HCT116 (cell line): ENCODE measurements at places on chromosomes 2 and 18. TPM values are rescaled to one million over a fixed set of nuclear protein-coding genes. Genes with fewer than 3 reads are reported as not detected.

Gene PLGLB2
- 0.91 TPM for total RNA-seq

DNA sequence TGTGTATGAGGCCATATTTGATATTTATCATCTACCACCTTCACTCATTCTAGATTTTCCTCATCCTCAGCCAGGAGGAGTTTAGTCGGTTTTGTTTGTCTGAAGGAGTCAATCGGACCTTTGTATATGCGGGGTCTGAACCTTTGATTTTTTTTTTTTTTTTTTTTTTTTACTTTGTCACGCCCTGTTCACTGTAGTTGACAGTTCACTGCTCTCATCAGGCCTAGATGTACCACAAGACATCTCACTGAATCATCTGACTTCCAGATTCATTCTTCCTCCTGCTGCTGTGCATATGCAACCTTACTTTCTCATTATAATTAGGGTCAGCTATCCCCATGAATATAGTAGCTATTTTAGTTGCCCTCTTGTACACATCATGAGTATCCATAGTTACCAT lies 133.2 kb downstream of the ARHGAP15 start:
- DNase-seq, result no peak

Gene NDUFB3
- 94.6 TPM for total RNA-seq

Gene INHA
- not detected for total RNA-seq

DNA sequence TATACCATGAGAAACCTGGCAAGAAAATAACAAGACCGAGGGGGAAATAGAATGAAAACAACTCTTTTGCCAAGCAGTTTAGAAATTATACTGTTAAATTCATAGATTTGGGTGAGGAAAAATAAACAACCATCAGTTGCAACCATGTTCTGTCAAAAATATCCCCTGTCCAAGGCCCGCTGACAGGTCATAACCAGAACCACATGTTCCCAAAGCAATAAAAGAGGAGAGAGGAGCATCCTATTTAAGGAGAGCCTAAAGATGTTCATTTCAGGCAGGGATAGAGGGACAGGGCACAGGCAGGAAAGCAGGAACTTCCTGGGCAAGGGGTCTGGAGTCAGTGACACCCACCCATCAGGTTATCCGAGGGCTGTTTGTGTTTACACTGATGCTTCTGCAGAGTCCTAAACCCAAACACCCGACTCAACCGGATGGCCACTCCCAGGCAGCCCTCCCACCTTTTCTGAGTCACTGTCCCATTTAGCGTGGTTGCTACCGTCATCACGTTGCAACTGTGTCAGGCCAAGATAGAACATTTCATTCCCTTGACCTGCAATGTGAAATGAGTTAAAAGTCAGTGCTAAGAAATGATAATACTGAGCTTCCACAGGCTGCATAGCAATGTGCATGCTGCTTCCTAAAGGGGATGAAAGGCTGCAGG lies 468.3 kb upstream of the RAB12 start:
- DNase-seq, result no peak

Gene IGFBP5
- total RNA-seq, result 3.9 TPM

- no peak for DNase-seq
Measured at GRCh38 chr2:29004755-29005154, 23.7 kb downstream of the TOGARAM2 start.

DNA sequence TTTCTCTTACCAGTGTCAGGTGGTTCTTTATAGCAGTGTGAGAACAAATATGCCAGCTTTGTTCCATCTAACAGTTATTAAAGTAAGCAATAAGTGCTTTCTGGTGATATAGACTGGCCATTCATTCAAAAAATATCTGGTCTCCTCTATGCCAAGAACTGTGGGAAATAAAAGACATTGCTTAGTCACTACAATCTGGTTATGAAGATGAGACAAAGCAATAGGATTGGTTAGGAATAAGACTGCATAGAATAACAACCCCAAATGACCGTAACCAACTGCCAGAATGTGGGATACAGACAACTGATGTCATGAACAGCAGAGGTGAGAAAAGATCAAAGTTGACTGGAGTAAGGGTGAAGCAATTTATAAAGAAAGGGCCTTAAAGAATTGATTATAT lies 83.8 kb downstream of the MBD2 start:
- no peak for DNase-seq

DNA sequence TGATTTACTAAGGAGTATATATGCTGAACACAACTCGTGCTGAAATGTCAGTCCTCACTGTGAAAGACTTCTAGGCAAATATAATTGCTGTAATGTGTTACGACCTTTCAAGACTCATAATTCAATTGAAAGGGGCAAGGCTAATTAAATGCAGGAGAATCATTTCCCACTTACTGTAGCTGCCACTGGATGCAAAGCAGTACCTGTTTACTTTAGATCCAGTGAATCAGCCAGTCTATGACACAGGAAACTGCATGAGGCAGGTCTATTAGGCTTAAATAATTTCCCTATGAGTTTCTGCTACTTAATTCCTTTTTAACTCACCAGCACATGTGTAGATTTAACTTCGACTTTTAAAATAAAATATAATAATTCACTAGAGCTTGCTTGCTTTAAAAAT lies 125.6 kb downstream of the CTNNA2 start:
- no peak for DNase-seq

Gene SCN2A
- 0.25 TPM for total RNA-seq

- DNase-seq, result no peak
Measured at GRCh38 chr18:12393998-12394397, 13.7 kb upstream of the PRELID3A start.

Gene DAW1
- total RNA-seq, result 0.20 TPM

Gene MAP3K19
- not detected for total RNA-seq

GRCh38 chr2:215773728-215774127 lies 239.6 kb downstream of the MREG start:
- no peak for DNase-seq

GRCh38 chr2:98376996-98377395 lies 30.7 kb downstream of the CNGA3 start:
- DNase-seq, result no peak

Gene STPG4
- total RNA-seq, result 10.6 TPM

Gene KIF1A
- total RNA-seq, result 0.27 TPM

- peak; percentile 45 for DNase-seq
Measured at GRCh38 chr2:177187631-177188312, 24.8 kb upstream of the HNRNPA3 start.

Gene ZBTB7C
- 0.37 TPM for total RNA-seq

- DNase-seq, result no peak
Measured at GRCh38 chr2:191970867-191971266, 124.0 kb upstream of the CAVIN2 start.

Gene VPS54
- total RNA-seq, result 12.4 TPM

GRCh38 chr2:71615767-71616730 lies 162.7 kb downstream of the DYSF start:
- DNase-seq, result no peak

DNA sequence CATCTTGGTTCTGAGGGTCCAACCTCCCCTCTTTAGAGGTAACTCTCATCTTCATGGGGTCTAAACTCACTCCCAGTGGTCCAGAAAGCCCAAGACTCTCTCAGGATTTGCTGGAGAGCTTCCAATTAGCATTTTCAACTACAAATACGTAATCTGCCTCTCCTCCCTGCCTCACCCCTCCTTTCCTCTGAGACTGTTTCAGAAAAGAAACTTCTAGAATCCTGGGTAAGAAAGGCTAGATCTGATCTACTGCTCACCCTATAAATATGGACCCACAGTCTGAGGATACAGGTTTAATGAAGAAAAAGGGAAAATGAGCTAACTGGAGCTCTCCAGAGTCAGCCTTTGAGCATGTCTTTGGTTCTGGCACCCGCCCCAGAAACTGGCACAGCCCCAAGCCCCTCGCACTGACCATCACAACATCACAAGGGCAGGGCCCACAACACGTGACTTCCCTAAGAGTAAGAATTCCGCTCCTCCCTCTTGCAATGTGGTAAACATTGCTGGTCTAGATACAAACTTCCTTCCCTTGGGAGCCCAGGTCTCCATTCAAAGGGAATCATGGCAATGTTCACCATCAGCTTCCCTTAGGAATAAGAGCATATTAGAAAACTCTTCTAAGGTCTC lies 21.7 kb upstream of the IHH start:
- no peak for DNase-seq

- no peak for DNase-seq
Measured at GRCh38 chr2:46679761-46680160, 200.4 kb downstream of the TMEM247 start.

DNA sequence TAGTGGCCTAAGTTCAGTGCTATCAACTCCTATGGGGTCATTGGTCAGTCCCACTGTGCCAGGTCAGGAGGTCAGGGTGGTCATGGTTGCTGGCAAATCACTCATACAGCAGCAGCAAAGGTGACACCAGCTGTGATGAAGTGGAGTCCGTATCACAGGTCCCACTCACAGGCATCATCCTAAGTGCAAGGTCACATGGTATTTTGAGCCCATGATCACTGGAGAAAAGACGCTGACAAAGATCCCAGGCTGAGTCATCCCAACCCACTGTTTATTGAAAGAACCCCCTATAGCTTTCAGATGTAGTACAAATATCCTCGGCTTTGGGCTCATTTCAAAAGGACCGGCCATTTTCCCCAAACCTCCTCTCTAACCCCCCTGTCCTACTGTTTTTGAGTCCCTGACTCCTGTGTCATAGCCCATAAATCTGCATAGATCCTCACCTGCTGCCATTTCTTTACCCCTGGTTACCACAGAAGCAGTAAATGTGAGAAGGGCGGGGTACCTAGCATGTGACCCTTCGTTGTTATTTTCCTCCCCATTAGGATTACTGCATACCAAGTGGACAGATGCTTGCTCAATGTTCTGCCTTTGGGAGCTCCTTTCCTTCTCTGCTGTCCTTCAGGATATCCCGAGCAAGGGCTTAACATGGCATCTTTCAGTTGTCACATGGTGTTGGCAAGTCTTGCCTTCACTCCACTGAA lies 107.7 kb downstream of the COL6A3 start:
- DNase-seq, result no peak

DNA sequence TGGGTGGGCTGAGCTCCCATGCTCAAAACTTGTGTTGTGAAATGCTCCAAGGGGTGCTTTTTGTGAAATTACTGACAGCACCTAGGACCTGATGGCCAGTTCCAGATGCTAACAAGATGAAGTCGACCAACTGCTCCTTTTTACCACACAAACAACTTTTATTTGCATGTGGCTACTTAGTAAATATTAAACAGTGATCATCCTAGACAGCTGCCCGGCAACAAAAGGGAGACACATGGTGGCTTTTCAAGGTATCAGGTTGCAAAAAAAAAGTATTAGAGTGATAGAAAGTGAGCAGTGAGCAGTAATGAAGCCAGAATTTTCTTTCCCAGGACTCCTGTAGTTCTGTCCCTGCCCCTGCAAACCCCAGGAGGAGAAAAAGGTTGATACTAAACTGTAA lies 118.5 kb downstream of the RPIA start:
- DNase-seq, result no peak

DNA sequence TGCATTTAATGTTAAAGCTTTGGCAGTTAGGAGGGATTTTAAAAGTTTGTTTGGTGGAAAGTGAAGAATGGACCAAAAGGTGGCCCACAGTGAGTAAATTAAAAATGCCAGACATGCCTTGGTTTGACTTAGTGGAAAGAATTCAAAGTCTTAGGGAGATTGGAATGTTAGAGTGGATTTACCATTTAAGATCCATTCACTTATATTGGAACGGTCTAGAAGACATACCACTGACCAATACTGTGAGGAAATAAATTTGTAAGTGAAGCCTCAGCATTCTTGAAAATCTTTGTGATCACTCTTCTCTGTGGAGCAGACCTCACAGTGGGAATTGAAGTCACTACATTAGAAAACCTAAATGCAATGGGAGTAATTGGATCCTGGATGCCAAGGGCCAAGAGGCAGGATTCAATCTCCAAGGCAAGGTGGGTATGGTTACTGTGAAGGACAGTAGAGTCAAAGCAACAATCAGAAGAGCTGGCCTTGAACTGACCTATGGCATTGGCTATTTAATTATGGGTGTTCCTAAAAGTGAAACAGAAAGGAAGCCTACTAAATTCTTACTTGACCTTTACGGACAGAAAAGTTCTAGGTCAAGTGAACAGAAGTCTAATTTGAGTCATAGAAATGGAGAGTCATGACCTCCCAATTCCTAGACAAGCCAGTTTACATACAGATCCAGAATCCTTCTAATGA lies 40.2 kb upstream of the VRK2 start:
- no peak for DNase-seq

- no peak for DNase-seq
Measured at GRCh38 chr2:42648796-42649195, 80.4 kb downstream of the MTA3 start.

Gene C2orf78
- total RNA-seq, result 1.5 TPM
